ENCODE measurements at places on chromosomes 11 and 22. TPM values are rescaled to one million over a fixed set of nuclear protein-coding genes. Genes with fewer than 3 reads are reported as not detected.

The E2F8 gene
- total RNA-seq: 0.57 TPM

- no peaks in the 10 kb centered on the region for H3K36me3 ChIP-seq
- no peak overlapping the region for H3K27ac ChIP-seq
- no peaks in the 10 kb centered on the region for H3K4me1 ChIP-seq
- no peaks in the 10 kb centered on the region for H3K27me3 ChIP-seq
Measured at GRCh38 chr22:26364066-26365015, 64.7 kb upstream of the ASPHD2 start.

The KCNK4 gene
- total RNA-seq: not detected

GRCh38 chr11:89437317-89437716 lies 53.9 kb downstream of the NOX4 start:
- H3K4me1 ChIP-seq: no peaks in the 10 kb centered on the region
- H3K36me3 ChIP-seq: no peaks in the 10 kb centered on the region
- no peaks in the 10 kb centered on the region for H3K27me3 ChIP-seq
- DNase-seq: no peak
- no peak overlapping the region for H3K4me3 ChIP-seq

DNA sequence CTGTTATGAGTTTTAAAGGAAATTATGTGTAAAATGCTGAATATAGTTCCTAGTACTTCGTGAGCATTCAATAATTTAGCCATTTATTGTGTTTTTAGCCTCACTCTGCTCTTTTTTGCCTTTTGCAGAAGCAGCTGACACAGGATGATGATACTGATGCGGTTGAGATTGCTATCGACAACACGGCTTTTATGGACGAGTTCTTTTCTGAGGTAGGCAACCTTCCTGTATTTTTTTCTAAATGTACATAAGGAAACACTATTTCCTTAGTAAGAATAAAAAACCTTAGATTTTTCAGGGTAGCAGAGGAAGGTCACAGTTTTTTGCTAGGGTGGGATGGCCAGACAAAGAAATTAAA lies 17.9 kb downstream of the STX3 start:
- no peak for DNase-seq
- H3K36me3 ChIP-seq: no peaks in the 10 kb centered on the region

GRCh38 chr11:84923489-84923888 lies 703.7 kb downstream of the DLG2 start:
- H3K27ac ChIP-seq: no peak overlapping the region
- H3K27me3 ChIP-seq: no peaks in the 10 kb centered on the region
- no peak overlapping the region for H3K4me3 ChIP-seq
- no peaks in the 10 kb centered on the region for H3K4me1 ChIP-seq

- DNase-seq: no peak
- peaks cover 9% of the 10 kb centered on the region for H3K4me1 ChIP-seq
- no peak overlapping the region for H3K27ac ChIP-seq
- H3K27me3 ChIP-seq: peaks cover 30% of the 10 kb centered on the region
- no peak overlapping the region for H3K4me3 ChIP-seq
Measured at GRCh38 chr11:124870430-124870829, 5.2 kb downstream of the ROBO3 start.

- H3K36me3 ChIP-seq: no peaks in the 10 kb centered on the region
- no peak overlapping the region for H3K27ac ChIP-seq
- H3K4me1 ChIP-seq: no peaks in the 10 kb centered on the region
- H3K27me3 ChIP-seq: no peaks in the 10 kb centered on the region
- no peak overlapping the region for H3K4me3 ChIP-seq
- DNase-seq: no peak
Measured at GRCh38 chr11:108824545-108824944, 159.7 kb downstream of the DDX10 start.

- no peak overlapping the region for H3K4me3 ChIP-seq
- no peaks in the 10 kb centered on the region for H3K27me3 ChIP-seq
- H3K27ac ChIP-seq: no peak overlapping the region
- H3K4me1 ChIP-seq: peaks cover 7% of the 10 kb centered on the region
- H3K36me3 ChIP-seq: no peaks in the 10 kb centered on the region
- no peak for DNase-seq
Measured at GRCh38 chr11:35363246-35363801, 56.0 kb downstream of the SLC1A2 start.

The OR52N4 gene
- not detected for total RNA-seq

DNA sequence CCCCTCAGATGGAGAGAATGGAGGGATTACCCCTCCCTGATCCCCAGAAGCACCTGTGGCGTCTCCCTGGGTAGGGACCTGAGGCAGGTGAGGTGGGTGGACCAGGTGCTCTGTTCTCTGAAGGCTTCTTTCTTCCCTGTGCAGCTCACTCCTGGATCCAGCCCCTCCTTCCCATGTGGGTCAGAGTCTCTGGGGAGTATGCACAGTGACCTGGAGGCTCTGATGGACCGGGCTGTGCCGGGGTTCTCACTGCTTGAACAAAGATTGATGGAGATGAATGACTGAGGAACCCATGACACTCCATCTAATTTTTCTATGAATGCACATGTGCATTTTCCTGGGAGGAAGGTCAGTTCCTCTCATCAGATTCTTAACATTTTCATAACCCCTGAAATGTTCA lies 78.6 kb upstream of the SHANK2 start:
- no peaks in the 10 kb centered on the region for H3K27me3 ChIP-seq
- no peaks in the 10 kb centered on the region for H3K4me1 ChIP-seq
- no peak overlapping the region for H3K4me3 ChIP-seq
- no peak overlapping the region for H3K27ac ChIP-seq
- DNase-seq: no peak

GRCh38 chr11:8720868-8721608 lies 38.4 kb downstream of the RPL27A start:
- H3K4me3 ChIP-seq: no peak overlapping the region
- DNase-seq: peak; percentile 79
- H3K27ac ChIP-seq: peak overlapping the region; percentile 77
- H3K27me3 ChIP-seq: no peaks in the 10 kb centered on the region

The AQP11 gene
- total RNA-seq: 6.9 TPM
